ENCODE measurements at places on chromosomes 2 and 18. TPM values are rescaled to one million over a fixed set of nuclear protein-coding genes. Genes with fewer than 3 reads are reported as not detected.

DNA sequence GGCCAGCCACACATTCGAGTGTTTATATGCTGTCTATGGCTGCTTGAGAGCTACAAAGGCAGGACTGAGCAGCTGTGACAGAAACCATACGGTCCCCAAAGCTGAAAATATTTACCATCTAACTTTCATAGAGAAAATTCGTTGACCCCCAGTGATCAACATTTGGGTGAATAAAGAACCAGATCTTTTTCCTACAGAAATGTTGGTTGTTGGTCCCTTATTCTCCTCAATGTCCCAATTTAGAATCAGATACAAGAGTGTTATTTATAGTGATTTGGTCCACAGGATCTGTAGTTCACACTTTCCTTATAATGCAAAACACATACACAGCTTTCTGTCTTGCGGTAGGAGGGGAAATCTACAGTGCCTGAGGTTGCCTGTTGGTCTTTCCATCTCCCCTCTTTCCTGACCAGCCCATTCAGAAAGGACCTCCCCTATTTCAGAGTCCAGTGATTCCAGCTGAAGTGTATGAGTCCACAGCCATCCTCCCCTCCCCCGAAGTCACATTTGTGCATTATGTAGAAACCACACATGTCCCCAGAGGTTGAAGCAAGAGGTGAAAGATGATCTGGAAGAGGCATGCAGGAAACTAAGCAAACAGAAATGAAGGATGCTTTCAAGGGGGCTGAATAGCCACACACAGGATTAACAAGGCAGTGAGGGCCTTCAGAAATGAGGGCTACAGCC is 61.9 kb downstream of the SPRED2 start:
- no peak for DNase-seq

The UGT1A3 gene
- total RNA-seq, result not detected

The DSC1 gene
- total RNA-seq, result 0.33 TPM

The ASB18 gene
- total RNA-seq, result not detected

The GPR17 gene
- under 0.01 TPM for total RNA-seq

DNA sequence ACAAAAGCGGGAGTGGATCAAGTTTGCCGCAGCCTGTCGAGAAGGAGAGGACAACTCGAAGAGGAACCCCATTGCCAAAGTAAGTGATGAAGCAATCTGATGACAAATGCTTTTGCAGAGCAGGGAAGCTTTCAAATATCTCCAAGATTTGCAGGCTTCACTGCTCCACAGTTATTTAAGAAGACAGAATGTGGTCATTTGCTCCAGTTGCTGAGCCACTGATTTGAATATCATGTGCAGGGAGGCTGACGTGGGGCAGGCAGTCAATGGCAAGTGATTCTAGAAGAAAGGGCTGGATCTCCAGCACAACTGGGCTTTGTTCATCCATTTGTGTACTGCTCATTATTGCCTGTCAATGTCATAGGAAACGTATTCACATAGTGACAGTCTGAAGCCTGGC is 10.2 kb downstream of the DSG4 start:
- DNase-seq, result no peak

The PLA2R1 gene
- 0.90 TPM for total RNA-seq

Data from thymus (tissue), 14 donors.